ENCODE measurements at places on chromosomes 7 and 10. TPM values are rescaled to one million over a fixed set of nuclear protein-coding genes. Genes with fewer than 3 reads are reported as not detected.

The CNPY1 gene
- not detected for total RNA-seq

The TFPI2 gene
- 0.46 TPM for total RNA-seq

The CYP3A5 gene
- 73.8 TPM for total RNA-seq

The BTBD16 gene
- total RNA-seq: 0.16 TPM

The CDHR3 gene
- 12.1 TPM for total RNA-seq

The IL2RA gene
- total RNA-seq: 3.7 TPM

The GDF2 gene
- total RNA-seq: not detected

The TSPAN13 gene
- 90.8 TPM for total RNA-seq

- peak; percentile 8 for DNase-seq
These were observed 379.4 kb upstream of the SEMA3D start for GRCh38 chr7:85566095-85566794.

GRCh38 chr7:41702635-41703371, at the start of gene INHBA:
INHBA (minus strand) TSS chr7:41703090; CDS start chr7:41700374, 2,716 bp downstream.
- DNase-seq: no peak

DNA sequence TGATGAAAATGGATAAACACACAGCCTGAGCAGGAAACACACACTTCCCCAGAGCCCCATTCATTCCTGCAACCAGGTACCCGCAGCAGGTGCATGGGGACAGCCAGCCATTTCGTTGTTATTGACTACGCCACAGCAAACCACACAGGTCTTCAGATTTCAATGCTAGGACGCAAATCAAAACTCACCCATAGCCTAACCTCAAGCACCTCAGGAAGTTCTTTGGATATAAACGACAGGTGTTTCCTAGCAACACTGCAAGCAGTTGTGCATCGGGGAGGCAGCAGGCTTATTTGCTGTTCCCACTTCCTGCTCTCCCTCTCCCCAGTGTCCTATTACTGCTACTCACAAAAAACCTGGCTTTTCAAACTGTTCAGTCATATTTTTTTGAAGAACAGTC, 176.5 kb upstream of the FRMD4A start:
- no peak for DNase-seq

DNA sequence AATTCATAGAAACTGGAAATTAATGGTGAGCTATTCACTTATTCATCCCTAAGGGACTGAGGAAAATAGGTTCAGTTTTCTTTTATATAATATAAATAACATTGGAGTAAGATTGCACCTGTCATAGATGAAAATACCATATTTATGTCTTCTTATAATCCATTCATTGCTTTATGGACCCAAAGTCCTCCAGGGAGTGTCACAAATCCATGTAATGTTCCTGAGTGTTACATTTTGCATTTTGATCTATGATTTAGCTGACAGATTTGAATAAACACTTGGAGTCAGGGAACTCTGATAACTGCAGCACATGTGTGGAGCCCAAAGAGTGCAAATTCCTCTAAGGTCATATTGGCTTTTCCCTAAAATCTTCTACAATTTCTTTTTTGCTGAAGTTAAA, 484.3 kb downstream of the MDFIC start:
- peak; percentile 12 for DNase-seq

- no peak for DNase-seq
These were observed 69.8 kb upstream of the WAC start for GRCh38 chr10:28463141-28463540.

DNA sequence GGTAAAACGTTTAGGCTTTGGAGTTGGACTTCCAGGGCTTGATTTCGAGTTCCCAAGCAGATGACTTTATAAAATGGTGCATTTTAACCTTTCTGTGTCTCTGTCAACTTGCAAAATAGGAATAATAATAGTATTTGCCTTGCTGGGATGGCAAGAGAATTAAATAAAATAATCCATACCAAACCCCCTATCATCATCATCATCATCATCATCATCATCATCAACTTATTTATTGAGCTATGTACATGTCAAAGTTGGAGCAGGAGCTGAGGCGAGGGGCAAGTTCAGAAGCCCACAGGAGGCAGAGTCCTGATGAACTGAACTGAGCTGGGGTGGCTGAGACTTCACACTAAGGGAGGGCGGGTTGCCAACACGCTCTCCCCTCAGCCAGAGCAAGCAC, 51.7 kb upstream of the KCNMA1 start:
- no peak for DNase-seq

All from mucosa of descending colon (tissue), 3 donors.